ENCODE measurements at places on chromosomes 5 and 9. TPM values are rescaled to one million over a fixed set of nuclear protein-coding genes. Genes with fewer than 3 reads are reported as not detected.

EXD3 gene
- total RNA-seq, result 15.3 TPM

MSMP gene
- not detected for total RNA-seq

DNA sequence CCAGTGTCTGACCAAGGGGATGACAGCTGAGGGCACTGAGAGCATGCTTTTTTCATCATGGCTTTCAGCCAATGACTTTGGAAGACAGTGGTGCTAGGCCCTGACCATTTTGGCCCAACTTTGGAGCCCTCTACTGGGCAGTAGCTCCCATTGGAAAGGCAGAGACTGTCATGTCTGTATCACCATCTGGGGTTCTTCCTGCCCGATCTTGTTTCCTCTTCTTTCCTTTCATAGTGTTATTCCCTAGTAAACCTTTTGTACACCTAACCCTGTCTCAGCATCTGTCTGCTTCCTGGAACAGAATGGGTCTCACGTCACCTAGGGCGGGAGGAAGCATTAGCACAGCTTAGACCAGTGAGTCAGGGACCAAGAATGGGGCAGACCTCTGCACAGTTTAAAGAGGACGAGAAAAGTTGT, 97.4 kb upstream of the MAST4 start:
- peak; percentile 26 for DNase-seq

DNA sequence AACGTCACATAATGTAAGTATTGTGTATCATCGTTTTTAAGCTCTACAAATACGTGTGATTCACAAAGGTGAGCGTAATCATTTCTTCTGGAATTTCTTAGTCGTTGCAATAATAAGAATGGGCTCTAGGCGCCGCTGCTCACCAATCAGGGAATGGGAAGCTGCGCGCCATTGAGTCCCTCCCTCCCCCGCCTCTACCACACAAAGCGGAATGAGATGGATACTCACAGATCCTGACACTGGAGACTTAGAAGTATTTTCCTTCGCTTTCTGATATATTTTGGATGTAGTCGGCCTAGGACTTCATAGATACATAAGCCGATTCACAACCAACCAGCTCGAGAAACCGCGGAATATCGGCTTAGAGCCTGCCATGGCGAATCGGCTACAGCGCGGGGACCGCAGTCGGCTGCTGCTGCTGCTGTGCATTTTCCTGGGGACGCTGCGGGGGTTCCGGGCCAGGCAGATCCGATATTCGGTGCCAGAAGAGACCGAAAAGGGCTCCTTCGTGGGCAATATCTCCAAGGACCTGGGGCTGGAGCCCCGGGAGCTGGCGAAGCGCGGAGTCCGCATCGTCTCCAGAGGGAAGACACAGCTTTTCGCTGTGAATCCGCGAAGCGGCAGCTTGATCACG, at the start of gene PCDHGA11:
Gene PCDHGA11 (plus strand): TSS at position 197 of the 634 bp plus-strand sequence. CDS start 177 bp downstream, at position 374.
- no peak for DNase-seq

DNA sequence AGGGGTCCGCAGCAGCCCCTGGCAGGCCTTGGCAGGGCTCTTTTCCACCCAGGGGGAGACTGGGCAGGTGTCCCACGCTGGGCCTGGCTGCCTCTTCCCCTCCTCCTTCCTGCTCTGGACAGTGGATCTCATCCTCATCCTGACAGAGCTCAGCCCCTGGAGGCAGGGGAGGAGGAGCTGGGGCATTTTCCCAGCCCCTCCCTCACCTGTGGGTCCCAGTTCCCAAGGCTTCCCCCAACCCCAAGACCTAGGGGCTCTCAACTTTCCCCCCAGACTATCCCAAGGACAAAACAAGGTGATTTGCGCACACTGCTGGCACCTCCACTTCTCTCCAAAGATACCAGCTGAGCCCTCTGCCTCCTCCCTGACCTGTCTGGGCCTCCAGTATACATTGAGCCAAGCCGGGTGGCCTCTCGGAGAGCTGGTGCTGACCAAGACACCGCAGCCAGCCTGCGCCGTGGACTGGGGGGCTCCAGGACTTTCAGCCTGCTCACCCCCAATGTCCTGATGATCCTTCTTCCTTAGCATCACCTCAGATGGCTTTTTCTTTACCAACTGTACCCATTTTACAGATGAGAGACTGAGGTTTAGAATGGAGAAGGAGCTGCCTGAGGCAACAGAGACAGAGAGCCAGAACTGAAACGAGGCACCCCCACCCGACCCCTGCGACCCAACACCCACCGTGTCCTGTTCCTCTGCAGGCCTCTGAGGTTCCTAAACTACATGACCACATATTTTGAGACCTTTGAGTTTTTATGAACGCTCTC, 126.6 kb downstream of the BARX1 start:
- no peak for DNase-seq

GRCh38 chr9:72579190-72579589, 57.8 kb downstream of the TMC1 start:
- DNase-seq, result no peak

DNA sequence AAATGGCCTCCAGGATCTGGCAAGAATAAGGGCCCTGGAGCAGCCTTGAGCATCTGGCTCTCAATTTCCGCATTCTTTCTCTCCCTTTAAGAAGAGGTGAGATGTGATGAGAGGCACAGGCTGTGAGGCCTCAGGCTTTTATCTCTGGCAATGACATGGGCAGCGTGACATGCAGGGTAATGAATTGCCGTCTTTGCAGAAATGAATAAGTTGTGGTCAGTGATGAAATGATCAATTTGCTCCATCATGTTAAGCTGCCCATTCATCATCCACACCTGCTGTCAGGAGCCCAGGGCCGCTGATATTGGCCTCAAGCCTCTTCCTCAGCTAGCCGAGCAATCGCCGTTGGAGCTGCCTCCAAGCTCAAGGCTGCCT, 265.3 kb downstream of the TRIM32 start:
- no peak for DNase-seq

DNA sequence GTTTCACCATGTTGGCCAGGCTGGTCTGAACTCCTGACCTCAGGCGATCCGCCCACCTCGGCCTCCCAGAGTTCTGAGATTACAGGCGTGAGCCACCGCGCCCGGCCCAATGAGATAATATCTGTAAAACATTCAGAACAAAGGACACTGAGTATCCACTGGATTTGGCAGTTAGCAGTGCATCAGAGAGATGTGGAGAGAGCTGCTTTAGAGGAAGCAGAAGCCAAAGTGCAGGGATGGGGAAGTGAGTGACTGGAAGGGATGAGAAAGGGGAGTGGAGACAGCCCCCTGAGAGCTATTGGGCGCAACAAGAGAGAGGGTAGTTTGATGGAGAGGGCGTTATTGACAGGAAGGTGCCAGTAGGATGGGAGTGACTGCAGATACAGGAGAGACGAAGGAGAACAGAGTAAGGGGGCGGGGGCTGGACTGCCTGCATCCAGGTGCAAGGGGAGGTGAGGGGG, 157.5 kb upstream of the SHB start:
- DNase-seq, result no peak

GAPT gene
- not detected for total RNA-seq

ANKRD33B gene
- total RNA-seq, result 1.0 TPM

PPIC gene
- total RNA-seq, result 57.6 TPM

DNA sequence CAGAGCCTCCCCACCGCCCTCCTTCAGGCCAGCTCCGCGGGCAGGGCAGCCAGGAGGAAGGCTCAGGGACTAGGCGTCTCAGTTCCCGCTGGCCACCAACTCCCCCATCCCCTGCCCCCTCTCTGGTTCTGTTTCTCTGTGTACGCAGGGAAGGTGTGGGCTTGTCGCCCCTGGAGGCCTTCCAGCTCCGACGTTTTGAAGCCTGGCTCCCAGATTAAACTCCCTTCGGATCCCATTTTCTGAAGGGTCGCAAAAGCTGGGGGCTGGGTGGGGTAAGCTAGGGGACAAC, 346 bp downstream of the ATOX1 start:
- DNase-seq, result no peak

PKD2L2 gene
- total RNA-seq, result not detected

GRCh38 chr9:110821064-110821463, 152.5 kb downstream of the MUSK start:
- DNase-seq, result no peak

DNA sequence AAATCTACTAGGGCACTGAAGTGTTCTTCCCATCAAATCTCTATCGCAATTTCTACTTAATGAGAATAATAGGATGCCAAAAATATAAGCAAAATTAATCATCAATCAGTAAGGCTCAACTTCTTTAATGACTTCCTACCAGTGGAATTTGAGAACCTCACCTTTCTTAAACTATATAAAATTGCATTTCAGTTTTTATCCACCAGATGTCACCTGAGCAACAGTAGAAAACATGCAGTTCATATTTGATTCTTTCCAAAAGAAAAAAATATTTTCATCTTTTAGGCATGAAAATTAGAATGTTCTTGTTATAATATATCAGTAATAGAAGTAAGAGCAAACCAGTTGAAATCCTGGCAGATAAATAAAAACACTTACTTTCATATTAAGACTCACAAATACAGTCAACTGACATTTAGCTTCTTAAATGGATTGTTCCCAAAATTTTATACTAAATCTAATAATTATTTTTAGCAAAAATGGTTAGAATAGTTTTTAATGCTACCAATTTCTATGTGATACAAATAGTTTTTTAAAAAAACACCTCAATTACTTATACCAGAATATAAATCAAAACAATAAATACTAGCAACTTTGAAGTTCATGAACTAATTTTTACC, 13.4 kb upstream of the CCDC112 start:
- peak; percentile 66 for DNase-seq

EQTN gene
- total RNA-seq, result not detected

- DNase-seq, result no peak
Observed at GRCh38 chr5:124111886-124112285, 599.9 kb downstream of the CSNK1G3 start.

CCDC112 gene
- 5.6 TPM for total RNA-seq

GRCh38 chr5:104431981-104432380, 869.4 kb upstream of the NUDT12 start:
- no peak for DNase-seq

DNA sequence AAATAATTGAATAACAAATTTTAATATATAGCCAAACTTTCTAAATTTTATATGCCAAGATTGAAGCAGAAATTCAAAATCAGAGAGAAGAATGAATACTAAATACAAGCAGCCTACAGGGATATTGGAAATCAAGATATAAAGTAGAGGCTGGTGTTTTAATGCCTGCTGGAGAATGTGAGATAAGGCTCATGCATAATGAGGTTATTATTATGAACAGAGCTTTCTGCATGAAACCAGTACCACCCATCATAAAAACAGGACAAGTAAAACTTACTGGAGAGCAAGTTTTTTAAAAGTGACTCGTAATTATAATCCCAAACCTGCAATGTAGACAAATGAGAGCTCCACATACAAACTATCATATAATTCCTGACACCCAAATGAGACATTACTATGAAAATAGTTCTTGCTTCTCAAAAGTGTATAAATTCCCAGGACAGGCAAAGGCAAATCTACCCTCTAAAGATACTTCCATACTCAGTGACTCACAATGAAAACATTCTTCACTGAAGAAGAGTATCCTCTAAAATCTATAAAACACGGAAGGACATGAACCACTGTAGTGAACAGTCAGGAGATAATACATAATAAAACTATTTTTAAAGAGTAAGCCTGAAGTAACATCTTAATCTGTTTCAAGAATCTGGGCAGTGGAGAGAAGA, 532.0 kb upstream of the GRAMD2B start:
- peak; percentile 5 for DNase-seq

GRCh38 chr9:137970686-137971476, 93.3 kb downstream of the CACNA1B start:
- no peak for DNase-seq

DNA sequence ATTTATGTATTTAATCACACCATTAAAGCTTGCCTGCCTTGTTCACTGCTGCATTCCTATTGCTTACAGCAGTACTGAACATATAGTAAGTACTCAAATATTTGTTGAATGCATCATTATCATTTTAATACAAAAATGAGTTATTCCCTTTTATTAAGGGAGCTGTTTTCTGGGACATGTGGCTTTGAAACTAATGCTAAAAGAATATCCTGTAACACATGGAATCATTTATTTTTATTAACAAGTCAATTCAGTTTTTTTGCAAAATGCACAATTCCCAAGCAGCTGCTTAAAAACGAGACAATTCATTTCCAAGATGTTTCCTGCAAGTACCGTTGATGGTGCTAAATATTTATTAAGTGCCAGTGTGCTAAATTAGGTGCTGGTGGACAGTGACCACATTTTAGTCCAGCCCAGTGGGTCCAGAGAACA, 148.3 kb upstream of the NR3C1 start:
- peak; percentile 36 for DNase-seq

LCN2 gene
- total RNA-seq, result not detected

- DNase-seq, result no peak
Observed at GRCh38 chr9:32957358-32957757, 44.1 kb downstream of the APTX start.

DNA sequence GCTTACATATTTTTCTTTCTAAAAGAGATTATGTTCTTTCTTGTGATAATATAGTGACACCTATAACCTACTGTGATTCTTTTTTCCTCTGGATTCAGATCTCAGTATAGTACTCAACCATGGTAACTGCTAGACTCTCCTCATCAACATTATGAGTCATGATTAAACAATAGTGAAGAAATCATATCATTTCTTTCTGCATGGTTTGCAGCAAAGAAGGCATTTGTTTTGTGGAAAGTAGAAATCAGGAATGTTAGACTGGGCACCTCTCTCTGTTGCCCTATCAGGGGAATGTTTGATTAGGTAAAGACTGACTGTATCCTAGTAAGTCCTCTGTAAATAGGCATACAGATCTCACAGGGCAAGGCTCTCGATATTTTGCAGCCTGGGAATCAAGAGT, 25.6 kb upstream of the SMC2 start:
- no peak for DNase-seq

DNA sequence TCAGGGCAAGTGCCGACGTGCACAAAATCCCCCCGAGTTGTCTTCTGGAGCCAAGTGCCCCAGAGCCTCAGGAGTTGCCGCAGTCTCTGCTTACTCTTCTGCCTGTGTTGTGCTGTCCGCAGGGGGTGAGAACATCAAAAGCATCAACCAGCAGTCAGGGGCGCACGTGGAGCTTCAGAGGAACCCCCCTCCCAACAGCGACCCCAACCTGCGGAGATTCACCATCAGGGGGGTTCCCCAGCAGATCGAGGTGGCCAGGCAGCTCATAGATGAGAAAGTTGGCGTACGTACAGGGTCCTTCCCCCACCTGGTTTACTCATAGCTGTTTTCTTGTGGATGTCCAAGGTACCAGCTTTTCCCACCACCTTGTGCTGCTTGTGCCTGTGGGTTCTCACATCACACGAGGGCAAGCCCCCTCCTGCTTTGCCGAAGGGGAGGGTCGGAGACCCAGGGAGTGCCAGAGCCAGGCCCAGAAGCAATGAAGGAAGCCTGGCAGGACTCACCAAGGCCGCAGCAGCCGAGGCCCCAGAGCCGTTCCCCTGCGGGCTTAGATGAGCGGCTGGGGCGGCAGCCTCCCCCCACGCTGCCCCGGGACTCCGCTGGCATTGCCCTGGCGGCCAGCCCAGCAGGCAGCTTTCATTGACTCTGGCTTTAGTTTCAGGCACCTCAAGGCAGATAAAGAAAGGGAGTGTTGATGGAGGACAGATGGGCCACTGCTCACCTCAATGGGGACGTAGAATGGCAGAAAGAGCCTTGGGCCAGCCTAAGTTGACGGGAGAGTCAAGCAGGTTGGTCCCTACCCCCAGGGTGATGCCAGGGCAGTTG, 33.7 kb upstream of the PRDM12 start:
- no peak for DNase-seq
